ENCODE measurements at places on chromosomes 11 and 22. TPM values are rescaled to one million over a fixed set of nuclear protein-coding genes. Genes with fewer than 3 reads are reported as not detected.
A peak's percentile ranks its signal among the peaks of the same experiment; 100 is the strongest.

- no peak for DNase-seq
These were observed 14.7 kb downstream of the UBTFL1 start for GRCh38 chr11:90100431-90100830.

DNA sequence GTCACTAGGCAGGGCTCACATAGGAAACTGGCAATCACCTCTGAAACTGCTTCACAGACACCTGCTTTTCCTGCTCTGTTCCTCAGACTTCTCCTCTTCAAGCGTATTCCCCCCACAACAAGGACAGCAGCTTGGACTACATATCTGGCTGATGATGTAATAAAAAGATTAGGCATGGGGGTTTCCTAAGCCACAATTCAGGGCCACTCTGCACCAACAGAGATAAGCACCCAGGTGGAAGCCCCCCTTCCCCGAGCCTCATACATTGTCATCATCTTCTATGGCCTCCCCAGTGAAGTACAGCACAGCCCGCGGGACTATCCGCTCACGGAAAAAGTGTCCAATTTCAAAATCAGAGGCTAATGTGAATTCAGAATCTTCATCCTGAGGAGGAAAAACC lies 25.0 kb upstream of the PHLDA2 start:
- no peak for DNase-seq

GRCh38 chr22:36455571-36456463 lies 25.6 kb downstream of the TXN2 start:
- DNase-seq: no peak

DNA sequence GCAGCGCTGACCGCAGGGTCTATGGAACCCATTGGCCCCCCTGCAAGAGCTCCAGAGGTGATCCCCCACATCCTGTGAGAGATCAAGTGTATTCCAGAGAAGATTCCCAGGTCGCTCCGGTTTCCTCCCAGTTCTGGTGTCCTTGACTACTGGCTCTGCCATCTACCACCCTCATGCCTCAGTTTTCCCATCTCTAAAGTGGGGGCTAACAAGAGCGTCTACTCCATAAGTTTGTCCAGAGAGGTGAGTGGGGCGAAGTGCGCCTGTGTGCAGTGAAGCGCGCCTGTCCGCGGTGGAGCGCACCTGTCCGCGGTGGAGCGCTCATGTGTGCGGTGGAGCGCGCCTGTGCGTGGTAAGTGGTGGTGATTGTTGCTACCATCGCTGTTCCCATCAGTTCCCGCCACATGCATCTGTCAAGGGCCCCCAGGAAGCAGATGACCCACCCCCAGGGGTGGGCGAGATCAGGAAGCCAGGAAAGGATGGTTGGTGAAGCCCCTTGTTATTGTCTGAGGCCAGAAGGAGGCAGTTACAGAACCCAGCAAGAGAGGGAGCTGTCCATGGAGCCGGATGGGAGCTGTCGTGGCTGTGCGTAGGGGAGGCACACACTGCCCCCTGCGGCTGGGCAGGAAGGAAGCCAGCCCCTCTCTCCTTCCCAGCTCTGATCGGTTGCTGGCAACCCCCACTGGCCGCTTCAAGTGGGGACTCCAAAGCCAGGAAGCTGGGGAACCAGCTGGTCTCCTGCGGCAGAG lies 73.2 kb upstream of the FGF3 start:
- peak; percentile 34 for DNase-seq

- DNase-seq: no peak
These were observed 22.1 kb downstream of the IGLL5 start for GRCh38 chr22:22909605-22910271.

GRCh38 chr22:21726650-21727049 lies 8.9 kb downstream of the YPEL1 start:
- no peak for DNase-seq

GRCh38 chr22:46010207-46010867 lies 33.4 kb upstream of the WNT7B start:
- DNase-seq: no peak

GRCh38 chr11:32033067-32033466 lies 57.8 kb upstream of the RCN1 start:
- no peak for DNase-seq

DNA sequence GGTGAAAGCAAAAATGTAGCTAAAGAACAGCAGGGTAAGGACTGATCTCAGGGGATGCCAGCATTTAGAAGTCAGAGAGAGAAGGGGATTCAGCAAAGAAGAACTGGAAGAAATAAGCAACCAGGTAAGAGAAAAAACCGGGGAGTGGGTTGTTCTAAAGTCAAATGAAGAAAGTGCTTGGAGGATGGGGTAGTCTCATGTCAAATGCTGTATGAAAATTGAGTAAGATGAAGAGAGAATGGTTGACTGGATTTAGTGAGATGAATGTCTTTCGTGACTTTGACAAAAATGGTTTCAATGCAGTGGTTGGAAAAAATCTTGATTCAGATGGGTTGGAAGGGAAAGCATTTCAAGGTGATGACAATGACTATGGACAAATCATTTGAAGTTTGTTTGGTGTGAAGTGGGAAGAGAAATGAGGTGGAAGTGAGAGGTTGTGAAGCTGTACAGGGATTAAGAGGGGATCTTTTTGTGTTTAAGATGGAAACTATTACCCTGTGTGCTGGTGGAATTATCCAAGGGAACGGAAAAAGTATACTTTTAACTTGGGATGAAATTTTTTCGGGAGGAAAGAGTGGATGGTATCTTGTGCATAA lies 484.0 kb downstream of the ETS1 start:
- no peak for DNase-seq

GRCh38 chr11:30814737-30815136 lies 228.6 kb upstream of the MPPED2 start:
- DNase-seq: no peak

GRCh38 chr11:5043380-5043779 lies 2.9 kb upstream of the OR52J3 start:
- no peak for DNase-seq

DNA sequence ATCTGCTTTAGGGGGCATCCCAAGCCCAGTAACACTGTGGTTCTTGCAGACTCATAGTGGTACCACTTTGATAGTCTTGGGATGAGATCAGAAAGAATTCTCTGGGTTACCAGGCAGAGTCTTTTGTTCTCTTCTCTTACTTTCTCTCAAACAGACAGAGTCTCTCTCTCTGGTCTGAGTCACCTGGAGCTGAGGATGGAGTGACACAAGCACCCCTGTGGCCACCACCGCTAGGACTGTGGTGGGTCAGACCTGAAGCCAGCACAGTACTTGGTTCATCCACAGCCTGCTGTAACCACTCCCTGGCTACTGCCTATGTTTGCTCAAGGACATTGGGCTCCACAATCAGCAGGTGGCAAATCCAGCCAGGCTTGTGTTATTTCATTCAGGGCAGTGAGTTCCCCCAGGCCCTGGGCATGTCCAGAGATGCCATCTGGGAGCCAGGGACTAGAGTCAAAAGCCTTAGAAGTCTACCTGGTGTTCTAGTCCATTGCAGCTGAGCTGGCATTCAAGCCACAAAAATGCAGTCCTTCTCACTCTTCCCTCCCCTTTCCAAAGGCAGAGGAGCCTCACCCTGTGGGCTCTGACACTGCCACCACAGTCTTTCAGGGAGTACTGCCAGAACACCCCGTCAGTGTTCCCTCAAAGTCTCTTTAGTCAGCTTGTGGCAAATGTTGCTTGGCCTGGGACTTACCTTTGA lies 29.9 kb downstream of the ENDOD1 start:
- DNase-seq: no peak

GRCh38 chr11:58059007-58059350 lies 28.2 kb downstream of the OR6Q1 start:
- peak; percentile 47 for DNase-seq

- DNase-seq: peak; percentile 75
These were observed 54.3 kb upstream of the USP47 start for GRCh38 chr11:11787305-11788062.

DNA sequence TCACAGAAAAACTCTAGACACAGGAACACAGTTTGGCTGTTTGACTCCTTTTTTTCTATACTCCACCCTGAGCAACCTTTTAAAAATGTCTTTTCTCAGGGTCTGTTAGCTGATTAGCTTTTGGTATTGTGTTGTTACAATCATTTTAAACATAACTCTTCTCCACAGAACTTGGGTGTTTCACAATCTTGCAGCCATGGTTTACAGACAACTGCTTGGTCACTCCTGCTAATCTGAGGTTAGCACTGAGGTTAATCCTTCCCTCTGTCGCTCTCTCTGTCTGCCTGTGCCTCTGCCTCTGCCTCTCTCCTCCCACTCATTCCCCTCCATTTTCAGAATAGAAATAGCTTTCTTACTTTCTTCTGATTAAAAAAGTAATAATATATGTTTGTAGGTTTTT lies 62.4 kb upstream of the ZBED5 start:
- DNase-seq: no peak

DNA sequence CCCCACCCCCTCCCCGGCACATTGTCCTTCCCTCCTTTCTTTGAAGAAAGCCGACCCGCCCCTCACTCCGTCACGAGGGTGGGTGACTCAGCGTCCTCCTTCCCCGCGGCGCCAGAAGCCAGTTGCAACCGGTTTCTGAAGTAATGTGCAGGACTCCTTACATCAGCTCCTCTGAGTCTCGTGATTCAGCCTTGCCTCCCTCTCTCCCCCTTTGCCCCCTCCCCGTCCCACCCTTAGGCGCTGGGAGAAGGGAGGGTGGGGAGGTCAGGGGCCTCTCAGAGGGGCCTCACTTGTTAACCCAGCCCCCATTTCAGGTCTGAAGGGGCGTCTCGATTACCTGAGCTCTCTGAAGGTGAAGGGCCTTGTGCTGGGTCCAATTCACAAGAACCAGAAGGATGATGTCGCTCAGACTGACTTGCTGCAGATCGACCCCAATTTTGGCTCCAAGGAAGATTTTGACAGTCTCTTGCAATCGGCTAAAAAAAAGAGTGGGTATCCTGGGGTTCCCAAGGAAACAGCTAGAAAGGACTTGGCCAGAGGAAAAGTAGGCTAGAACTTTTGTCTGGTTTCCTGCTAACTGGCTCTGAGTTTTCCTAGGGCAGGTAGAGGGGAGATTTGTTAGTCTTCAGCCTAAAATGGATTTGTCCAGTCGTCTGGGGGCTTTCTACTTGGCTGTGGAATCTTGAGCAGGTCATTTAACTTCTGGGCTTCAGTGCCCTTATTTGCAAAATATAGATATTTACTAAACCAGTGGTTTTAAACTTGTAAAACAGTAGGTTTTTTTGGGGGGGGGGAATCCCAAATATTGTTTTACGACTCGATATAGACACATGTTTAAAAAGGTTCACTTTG lies 1.1 kb downstream of the SLC3A2 start:
- DNase-seq: peak; percentile 95

DNA sequence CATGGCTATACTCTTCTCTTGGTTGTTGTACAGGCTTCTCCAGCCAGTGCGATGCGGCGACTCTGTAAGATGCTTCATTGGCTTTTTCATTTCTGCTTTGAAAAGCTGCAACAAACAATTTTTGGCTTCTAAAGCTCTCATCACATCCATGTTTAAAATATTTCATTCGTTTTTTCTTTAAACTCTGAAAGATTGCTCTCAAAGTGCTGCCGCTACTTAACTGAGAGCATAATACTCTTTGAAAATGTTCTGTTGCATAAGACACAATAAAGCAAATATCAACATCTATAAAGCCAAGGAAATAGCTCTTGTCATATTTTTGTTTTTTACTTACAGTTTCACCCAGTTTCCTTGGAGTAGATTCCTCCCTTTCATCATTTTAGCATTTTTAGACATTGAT lies 468.3 kb downstream of the TBC1D22A start:
- no peak for DNase-seq

- DNase-seq: no peak
These were observed 150.9 kb upstream of the THY1 start for GRCh38 chr11:119573858-119574257.

DNA sequence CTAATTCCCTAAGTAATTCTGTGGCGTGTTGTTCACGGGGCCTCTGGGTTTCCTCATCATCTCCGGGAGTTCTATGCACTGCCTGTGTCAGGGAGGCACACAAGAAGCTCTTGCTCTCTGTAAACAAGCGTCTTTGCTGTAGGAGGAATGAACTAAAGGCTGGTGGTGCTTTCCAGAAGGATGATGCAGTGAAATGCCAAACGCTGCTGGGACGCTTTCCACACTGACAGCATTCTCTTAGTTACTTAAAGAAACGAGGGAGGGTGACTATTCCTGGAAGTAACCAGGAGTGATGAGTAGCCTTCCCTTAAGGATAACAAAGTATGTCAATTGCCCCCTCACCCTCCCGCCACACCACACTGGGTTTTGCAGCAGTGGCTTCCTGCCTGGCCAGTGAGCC lies 38.5 kb upstream of the NUP50 start:
- DNase-seq: no peak

DNA sequence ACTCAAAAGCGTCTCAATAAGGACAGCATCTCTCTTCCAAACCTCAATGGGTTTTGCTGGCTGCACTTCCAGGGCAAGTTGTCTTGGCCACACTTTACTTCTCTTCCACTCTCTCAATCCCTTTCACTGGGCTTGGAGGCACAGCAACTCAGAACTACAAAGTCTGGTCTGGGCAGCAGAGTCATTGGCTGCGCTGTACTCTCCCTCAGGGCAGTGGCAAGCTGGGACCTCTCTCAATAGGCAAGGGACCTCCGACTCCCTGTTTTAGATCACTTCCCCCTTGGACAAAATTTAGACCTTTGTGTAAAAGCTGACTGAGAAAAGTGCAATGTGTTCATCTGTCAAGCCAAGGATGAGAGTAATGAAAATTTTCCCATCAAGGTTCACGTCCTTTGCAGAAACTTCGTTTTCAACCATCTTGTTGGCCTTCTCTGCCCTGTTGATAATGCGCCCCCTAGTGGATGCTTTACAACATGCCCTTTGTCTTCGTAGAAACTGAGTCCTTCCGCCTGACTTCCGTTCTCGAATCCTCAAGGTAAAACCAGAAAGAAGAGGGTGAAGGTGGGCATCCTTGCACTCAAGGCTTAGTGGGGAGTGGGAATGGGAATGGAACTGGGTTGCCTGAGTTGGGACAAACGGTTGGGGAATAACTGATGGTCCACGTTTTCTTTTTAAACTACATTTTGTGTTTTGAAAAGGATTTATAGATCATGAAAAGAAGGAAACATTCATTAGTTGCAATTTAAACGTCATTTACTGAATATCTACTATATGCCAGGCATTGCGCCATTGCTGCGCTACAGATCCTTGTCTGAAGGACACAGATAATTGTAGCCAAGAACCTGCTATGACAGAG lies 99.1 kb downstream of the CD44 start:
- peak; percentile 32 for DNase-seq

DNA sequence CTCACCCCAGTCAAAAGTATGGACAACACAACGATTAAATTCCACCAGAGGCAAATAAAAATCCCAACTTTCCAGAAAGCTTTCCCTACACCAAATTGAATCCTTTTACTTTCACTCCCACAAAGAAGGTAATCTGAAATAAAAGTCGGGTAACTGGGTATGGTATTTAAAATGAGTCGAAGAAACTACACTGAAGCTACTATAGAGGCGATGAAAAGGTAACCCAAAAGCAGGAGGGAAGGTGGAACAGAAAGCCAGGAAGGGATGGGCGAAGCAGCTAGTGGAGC lies 1.1 kb downstream of the PICALM start:
- no peak for DNase-seq

GRCh38 chr11:110094298-110095285 lies 1.4 kb downstream of the ZC3H12C start:
- DNase-seq: no peak

CARD18 gene
- not detected for total RNA-seq

EPS8L2 gene
- 213 TPM for total RNA-seq

GLB1L3 gene
- total RNA-seq: not detected

NAGA gene
- 27.2 TPM for total RNA-seq

OR4C16 gene
- total RNA-seq: not detected

LSP1 gene
- not detected for total RNA-seq

FUT4 gene
- total RNA-seq: 28.6 TPM

OOSP1 gene
- total RNA-seq: not detected

OR8D1 gene
- not detected for total RNA-seq

PATE2 gene
- not detected for total RNA-seq

LDHA gene
- 635 TPM for total RNA-seq

ACP2 gene
- 23.5 TPM for total RNA-seq

PANX2 gene
- total RNA-seq: 2.0 TPM

MAPK12 gene
- 21.1 TPM for total RNA-seq

BTBD18 gene
- total RNA-seq: not detected
